ENCODE measurements at places on chromosomes 16 and 17.

DNA sequence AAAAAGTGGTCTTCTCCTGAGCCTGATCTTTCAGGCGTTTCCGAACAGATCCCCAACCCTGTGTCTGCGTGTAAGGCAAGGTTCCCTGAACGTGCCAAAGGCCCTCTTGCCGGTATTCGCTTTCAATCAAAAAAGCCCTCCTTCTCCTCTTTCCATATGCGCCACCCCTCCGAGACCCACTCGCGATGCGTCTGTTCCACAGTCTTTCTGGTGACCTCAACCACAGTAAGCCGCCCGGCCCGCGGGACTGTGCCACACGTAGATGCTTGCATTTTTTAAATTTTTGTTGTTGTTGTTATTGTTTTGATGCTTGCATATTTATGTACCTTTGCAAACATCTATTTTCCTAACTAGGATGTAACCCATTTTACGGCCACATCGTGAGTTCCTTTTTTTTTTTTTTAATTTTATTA is 607 bp upstream of the PRPSAP1 start:
- no peak for DNase-seq

DNA sequence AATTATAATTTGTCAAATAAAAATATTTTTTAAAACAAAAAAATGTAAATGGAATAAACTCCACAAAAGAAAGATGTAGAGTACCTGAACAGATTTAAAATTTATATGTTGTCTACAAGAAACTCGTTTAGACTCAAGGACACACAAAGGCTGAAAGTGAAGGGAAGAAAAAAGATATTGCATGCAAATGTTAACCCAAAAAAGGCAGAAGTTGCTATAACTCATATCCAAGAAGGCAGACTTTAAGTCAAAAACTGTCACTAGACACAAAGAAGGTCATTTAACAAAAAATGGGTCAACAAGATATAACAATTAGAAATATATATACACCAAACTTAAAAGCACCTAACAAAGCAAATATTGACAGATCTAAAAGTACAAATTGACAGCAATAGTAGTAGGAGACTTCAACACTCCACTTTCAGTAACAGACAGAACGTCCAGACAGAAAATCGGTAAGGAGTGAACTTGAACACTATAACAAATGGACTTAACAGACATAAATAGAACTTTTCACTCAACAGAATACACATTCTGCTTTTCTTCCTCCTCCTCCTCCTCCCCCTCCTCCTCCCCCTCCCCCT is 40.8 kb upstream of the MYLK3 start:
- DNase-seq = no peak

- peak; percentile 7 for DNase-seq
These were observed 12.7 kb downstream of the TMEM11 start for GRCh38 chr17:21201298-21201595.

GRCh38 chr16:48210747-48211146 is 33.4 kb upstream of the LONP2 start:
- DNase-seq = peak; percentile 84

GRCh38 chr17:76497979-76498875 is 3.0 kb downstream of the RHBDF2 start:
- peak; percentile 88 for DNase-seq

DNA sequence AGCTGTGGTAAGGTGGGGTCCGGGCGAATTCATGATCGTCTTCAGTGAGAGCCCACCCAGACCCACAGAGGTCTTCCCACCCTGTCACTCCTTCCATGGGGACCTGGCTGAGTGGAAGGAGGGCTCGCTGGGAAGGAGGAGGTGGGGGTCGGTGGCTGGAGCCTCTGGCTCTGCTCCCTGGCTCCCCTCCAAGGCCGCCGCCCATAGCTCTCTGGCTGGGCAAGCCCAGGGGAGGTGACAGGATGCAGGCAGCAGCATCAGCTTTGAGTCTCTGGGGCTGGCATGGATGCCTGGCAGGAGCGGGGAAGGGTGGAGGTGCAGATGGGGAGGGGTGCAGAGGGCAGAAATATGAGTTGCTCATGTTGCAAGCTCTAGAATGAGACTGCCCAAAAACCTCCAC is 147.0 kb downstream of the ENGASE start:
- DNase-seq = no peak

DNA sequence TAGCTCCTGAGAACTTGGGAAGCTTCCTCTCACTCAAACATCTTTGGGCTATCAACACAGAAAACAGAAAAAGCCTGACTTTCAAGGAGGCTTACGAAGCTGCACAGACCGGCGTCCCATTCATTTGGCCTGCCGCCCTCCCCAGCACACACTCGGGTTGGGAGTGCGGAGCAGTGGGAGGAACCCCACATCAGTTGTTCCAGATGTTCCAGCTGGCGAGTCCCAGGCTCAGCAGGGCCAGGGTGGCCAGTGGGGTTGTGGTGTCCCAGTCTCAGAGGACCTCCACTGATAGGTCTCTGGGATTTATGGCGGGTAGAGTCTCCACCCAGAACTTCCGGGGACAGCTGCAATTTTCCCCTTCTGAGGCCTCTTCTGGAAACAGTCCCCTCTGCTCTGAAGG is 43.1 kb upstream of the DLX4 start:
- DNase-seq = no peak

DNA sequence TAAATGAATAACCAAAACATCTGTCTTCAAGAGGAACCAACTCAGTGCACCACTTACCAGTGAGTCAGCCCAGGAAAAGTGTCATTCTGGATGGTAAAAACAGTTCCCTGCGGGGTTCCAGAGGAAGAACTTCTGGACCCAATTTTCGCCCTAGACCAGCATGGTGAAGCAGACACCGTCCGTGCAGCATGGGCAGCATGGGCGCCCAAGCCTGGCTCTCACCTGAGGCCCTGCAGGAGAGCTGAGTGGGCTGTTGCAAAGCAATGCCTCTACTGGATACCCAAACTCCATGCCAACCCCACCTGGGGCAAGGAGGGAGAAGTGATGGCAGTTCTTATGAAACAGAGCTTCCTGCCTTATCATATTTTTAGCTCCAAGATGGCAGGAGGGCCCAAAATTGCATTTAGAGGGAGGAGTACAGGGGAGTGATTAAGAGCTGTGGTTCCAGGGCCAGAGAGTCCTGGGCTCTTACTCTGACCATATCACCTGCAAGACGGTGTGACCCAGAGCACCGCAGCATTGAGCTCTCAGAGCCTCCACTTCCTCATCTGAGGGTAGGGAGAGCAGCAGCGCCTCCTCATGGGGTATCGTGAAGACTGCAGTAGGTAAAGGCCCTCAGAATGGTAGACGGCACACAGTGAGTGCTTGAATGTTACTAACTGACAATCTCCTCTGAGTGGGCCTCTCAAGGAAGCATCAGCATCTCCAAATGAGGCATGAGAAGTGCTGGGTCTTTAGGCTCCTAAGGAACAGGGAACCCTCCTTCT is 16.6 kb upstream of the INPP5K start:
- DNase-seq = peak; percentile 15

DNA sequence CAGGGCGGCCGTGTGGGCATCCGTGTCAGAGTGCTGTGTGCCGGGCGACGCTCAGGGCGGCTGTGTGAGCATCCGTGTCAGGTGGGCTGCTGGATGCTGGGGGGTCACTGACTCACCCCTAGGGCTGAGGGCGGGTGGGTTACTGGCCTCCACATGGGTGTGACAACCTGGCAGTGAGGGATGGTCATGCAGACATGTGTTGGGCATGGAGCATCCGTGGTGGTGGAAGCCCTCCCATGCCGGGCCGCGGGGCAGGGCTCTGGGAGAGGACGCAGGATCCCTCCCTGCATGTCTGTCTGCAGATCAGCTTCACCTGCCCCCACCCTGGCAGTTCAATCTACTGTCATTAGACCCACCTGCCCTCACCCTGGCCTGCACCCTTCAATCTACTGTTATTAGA is 56.3 kb downstream of the METRNL start:
- DNase-seq = no peak

DNA sequence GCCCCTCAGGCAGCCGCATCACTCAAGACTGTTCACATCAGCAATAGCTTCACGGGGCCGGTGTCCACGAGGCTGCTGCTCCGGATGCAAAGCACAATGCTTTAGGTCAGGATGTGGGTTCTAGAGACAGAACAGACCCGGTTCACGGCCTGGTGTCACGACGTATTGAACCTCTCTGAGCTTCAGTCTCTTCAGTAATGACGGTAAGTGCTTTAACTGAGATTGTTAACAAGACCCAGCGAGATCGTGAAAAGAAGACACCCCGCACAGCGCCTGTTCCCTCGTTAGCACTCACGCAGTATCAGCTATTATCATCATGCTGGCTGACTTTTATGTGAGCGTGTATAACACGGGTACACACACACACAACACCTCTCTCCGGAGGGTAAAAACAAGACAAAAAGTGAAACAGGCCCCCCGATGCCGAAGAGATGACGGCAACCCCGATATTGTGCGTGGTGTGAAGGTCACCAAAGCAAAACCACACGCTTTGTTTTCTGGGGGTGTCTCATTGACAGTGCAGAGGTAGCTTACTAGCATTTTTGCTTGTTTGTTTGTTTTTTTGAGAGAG is 21.4 kb upstream of the ABR start:
- DNase-seq = no peak

- DNase-seq = no peak
These were observed 9.0 kb upstream of the RHOT2 start for GRCh38 chr16:658679-659571.

DNA sequence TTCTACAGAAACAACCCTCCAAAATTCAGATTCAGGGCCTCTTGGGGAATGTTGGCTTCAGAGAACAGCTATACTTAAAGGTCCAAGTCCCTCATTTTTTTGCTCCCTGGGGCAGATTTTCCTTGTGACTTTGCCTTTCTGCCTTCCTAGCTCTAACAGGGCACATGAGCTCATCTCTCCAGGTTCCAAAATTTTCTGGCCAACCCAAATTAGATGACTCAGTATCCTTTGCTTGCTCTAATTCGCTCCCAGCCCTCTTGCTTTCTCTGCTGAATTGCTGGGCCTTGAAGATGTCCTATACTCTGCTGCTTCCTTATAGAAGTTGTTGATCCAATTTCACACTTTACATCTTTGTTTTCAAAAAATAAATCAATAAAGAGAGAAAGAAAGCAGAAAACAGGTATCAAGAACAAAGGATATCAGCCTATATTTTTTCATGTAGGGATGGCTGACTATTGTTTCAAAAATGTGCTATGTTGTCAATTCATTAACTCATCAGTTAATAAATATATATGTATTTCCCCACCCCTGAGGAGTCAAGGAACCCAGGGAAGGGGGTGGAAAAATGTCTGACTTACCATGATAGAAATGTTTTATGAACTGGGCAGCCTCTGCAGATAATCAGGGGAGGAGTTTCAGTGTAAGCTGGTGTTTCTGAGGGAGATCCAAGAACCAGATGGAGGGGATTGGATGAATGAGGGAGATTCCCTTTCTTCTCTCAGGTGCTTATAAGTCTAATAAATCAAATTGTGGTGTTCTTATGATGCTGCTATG is 1.0 kb upstream of the KRTAP4-2 start:
- no peak for DNase-seq

DNA sequence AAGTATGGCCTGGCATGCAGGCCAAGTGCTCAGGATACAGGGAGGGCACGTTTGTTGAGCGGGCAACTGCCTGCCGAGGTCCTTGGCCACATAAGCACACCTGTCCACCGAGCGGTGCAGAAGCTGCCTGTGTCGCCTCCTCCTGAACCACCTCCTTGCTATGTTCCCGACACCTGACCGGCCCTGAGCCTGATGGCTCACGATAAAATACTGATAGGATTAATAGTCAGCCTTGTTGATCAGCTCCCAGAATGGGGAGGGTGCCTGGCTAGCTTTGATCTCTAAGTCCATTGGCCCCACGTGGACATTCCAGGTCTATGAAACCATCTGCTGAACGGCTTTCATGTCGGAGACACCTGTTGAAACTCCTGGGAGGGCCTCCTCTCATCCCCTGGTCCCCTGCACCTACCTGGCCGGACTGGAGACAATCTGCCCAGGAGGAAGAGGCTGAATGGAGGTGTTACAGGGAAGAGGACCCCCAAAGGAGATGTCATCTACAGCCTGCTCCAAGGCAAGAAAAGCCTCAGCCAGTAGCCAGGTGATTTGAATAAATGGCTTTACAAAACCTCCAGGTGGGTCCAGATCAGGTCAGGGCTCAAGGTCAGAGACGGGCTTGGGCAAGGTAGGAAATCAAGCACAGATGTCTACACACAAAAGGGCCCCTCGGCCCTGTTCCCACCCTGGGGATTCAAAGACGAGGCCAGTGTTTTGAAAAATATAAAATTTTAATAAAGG is 33.4 kb downstream of the AXIN2 start:
- no peak for DNase-seq

- no peak for DNase-seq
These were observed 22.3 kb downstream of the CD300LF start for GRCh38 chr17:74690409-74690825.

GRCh38 chr16:23320693-23321092 is 18.6 kb downstream of the SCNN1B start:
- DNase-seq = no peak

DNA sequence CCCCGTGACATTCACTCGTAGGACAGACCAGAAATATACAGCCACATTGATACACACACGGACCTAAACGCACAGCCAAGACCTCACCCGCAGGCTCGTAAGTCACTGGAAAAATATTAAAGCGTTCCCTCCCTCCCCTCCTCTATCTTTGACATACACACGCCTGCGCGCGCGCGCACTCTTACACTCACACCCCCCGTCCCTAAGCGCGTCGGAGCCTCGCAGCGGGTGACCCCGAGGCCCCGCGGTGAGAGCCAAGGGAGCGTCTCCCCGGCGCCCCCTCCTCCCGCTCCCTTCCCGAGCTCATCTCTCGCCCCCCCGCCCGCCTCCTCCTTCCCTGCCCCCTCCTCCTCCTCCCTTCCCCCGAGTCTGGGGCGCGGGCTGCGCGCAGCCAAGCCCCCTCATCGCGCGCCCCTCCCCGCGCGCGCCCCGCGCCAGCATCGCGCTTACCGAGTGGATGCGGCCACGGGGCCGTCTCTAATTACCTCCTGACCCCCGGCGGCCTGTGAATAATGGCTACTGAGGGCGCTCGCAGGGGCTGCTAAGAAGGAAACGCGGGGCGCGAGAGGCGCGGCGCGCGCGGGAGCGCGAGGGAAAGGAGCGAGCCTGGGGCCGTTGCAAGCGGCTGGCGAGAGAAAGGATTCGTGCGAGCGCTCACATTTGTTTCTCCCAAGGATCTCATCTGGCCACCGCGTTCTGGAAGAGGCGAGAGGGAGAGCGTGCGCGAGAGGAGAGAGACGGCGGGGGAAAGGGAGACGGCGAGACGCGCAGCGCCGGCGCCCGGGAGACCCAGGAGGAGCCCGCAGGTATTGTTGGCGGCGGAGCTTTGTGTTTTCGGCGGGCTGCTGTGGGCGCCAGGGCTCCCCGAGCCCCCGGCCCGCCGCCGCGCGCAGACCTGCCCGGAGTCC is 42.4 kb downstream of the RAI1 start:
- no peak for DNase-seq

- DNase-seq = no peak
These were observed 232.2 kb downstream of the ZNF423 start for GRCh38 chr16:49623501-49624266.
